Lower leg skin (tissue), 4 donors: ENCODE measurements at places on chromosomes 7 and 10.

DNA sequence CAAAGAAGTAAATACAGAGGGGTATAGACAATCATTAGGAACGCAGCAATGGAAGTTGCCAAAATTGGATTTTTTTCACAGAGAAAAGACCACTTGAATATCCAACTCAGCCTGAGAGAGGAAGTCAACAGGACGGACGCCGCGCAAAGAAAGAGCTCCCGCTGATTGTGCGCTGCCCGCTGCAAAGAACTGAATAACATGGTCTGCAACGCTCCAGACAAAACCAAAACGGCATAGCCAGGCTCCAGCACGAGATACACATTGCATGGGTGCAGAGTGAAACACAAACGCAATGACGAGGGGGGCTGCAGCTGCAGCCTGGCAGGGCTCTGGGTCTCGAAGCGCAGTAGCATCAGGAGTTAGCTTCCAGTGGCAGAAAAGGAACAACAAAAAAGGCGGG, 113.9 kb upstream of the MGMT start:
- no peak for DNase-seq

DNA sequence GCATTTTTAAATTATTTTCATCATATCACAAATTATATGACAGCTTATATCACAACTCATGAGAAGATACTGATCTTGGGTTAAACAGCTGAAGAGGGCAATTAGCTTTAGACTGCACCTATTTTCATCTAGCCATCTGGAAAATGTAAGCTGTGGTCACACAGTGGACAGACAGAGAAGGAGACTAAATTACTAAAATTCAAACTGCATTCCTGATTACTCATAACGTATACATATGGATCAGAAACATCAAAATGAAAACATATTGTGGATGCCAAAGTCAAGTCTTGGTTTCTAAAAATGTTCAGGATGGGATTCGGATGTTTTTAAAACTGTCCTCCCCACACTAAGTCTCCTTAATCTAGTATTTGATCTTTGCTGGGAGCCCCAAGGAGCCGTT, 6.6 kb downstream of the BBIP1 start:
- no peak for DNase-seq

DNA sequence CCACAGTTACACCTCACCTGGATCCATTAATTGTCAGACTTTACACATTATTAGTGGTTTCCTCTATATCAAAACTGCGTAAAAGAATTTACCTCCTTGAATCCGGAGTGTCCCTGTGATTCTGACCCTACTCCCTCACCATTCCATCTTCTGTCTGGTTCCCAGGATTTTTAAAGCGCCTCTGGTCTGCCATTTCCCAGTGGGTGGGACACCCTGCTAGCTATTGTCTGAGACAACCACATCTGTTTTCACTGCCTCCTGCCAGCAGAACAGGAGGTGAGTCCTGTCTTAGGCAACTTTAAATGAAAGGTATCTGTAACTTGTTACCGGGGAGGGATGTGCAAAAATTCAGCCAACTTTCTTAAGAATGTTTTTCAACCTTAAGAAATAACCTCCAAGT, 2.3 kb downstream of the MACROH2A2 start:
- no peak for DNase-seq

GRCh38 chr10:20708305-20708704, 188.8 kb downstream of the NEBL start:
- DNase-seq: no peak

DNA sequence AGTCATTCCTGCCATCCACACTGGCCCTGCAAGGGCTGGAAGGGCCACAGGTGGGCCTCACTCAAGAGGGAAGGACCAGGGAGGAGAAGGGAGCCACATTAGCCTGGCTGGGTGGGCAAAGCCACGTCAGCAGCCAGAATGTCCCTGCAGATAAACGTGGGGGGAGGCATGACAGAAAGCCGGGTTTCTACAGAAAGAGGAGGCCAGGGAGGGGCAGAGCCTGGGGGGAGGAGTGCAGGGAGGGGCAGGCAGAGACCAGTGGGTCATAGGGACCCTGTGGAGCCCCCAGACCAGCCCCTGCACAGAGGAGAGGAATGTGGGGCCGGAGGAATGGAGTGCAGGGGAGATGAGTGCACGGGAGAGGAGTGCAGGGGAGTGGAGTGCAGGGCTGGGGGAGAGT, 590.2 kb downstream of the PTPRN2 start:
- no peak for DNase-seq

- DNase-seq: no peak
These were observed 1.8 kb upstream of the ACTR3C start for GRCh38 chr7:150325110-150325611.

DNA sequence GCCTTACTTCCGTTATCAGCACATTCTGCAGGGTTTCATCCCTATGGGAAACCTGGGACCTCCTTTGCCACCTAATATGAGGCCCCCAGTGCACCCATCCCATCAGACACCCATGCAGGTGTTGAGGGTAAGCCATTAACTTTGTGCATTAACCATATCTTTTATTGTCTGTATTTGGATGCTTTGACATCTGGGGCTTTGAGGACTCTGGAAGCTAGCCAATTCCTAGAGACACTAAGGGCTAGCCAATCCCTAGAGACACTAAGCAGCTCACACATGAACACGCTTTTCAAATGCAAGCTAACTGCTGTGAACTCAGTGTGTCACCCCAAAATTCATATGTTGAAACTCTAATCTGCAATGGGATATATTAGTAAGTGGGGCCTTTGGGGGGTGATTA, 272.5 kb upstream of the COBL start:
- no peak for DNase-seq

- no peak for DNase-seq
These were observed 261.4 kb downstream of the SNX13 start for GRCh38 chr7:17678896-17679295.

DNA sequence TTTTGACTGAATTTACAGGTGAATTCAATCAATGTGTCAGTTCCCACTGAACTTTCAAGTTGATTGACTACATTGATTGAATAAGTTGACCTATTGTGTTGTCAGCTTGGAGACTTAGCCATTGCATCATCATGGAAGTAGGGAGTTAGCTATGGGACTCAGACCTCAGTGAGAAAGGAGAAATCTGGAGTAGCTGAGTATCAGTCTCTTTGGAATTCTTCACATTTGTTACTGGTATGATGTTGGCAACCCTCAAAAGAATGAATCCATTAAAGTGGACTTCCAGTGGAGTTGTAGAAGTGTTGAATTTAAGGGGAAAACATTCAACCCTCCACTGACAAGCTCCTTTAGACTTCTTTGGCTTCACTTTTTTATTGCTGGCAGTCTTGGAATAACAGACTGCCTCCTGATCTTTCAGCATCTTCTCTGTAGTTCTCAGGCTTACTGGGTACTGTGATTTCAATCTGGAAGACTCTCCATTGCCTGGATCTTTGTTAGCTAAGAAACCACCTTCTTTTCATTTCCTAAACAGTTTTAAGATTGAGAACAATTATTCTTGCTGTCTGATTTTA, 160.3 kb upstream of the NRP1 start:
- no peak for DNase-seq

GRCh38 chr7:15916681-15917380, 230.3 kb upstream of the MEOX2 start:
- no peak for DNase-seq

DNA sequence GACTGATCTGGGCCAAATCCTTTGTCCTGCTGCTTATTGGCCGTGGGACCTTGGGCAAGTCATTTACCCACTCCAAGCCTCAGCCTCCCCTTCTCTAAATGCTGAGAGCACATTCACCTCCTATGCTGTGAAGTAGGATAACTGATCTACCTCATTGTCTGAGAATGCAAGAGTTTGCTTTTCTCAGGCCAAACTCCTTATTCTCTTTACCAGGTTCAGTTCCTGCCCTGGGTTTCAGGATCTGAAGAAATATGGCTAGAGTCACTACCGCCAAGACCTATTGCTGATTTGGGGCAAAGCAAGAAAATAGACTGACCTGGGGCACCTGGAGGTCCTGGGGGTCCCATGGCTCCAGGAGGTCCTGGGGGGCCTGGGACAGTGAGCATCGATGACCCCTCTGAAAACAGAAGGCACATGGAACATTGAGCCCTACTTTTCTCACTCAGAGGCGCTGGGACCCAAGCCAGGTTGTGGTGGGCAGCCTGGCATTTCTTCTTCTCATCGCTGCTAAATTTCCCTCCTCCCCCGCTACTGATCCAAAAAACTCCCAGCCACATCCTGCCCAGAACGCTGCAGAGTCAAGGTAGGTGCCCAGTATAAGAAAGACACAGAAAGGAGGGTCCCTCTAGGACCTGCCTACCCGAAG, 42.4 kb downstream of the COL17A1 start:
- DNase-seq: no peak

GRCh38 chr10:113937756-113938155, 83.3 kb downstream of the NHLRC2 start:
- no peak for DNase-seq

GRCh38 chr7:111676811-111677210, 114.5 kb upstream of the IMMP2L start:
- no peak for DNase-seq

DNA sequence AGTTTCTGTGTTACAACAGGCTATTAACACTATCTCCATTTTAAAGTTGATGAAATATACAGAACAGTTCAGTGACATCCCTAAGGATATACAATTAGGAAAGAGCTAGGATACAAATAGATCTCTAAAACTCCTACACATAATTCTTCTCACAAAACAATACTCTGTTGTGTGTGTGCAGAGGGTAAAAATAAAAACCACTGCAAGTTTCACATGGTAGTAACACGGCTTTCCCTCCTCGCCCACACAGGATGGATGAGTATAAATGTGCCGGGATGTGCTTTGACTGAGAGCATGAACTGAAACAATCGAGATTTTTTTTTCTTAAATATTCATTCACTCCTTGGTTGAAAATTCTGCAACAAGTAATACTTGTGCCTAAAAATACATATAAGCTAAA, 131.5 kb upstream of the C1QL3 start:
- DNase-seq: no peak

DNA sequence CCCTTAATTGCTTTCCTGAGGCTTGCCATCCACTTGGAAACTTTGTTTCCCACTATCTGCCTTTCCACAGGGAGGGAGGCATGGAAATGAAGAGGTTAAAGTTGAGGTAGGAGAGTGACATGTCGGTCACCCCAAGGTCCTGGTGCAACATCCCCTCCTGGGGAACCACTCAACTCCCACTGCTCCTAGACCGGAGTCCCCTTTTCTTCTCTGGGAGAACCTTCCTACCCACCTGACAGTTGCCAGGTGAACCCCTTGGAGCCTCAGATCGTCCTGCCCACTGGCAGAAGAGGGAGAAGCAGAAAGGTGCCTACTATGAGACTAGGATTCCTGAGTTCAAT, 21.7 kb downstream of the IMPDH1 start:
- no peak for DNase-seq

DNA sequence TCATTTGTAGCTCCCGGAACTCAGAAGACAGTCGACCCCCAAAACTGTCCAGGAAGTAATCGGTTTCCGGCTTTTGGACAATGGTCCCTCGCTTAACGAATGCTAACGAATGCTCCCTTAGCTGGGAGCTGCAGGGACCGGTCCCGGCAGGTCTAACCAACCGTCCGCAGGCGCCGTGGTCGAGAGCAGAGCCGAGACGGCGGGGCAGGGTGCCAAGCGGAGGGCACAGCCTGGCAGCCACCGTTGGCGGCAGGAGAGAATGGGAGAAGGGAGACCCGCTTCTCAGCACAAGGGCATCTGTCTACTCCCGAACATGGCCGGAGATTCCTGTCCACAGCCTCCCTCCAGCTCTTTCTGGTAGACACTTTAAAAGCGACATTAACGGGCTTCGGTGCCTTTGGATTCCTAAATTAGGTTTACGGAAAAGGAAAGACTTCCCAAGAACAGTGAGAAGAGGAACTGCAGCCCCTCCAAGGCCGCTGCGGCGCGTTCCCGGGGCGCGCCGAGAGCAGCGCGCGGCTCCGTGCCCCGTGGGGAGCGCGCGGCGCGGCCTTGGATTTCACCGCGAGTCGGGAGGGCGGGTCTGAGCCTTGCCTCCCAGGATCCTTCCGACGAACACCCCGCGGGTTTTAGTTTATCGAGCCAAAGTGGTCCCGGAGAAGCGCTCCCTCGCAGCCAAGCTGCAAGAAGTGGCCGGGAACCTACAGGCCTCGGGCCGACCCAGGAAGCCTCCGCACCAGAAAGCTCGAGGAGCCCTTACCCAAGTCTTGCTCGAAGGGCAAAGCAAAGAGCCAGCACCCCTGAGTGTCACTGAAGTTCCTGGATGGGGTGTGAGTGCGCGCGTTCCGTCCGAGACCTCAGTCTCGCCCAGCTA, 3.6 kb upstream of the TBX20 start:
- no peak for DNase-seq

- no peak for DNase-seq
These were observed 3.1 kb upstream of the EVX1 start for GRCh38 chr7:27239387-27240014.

DNA sequence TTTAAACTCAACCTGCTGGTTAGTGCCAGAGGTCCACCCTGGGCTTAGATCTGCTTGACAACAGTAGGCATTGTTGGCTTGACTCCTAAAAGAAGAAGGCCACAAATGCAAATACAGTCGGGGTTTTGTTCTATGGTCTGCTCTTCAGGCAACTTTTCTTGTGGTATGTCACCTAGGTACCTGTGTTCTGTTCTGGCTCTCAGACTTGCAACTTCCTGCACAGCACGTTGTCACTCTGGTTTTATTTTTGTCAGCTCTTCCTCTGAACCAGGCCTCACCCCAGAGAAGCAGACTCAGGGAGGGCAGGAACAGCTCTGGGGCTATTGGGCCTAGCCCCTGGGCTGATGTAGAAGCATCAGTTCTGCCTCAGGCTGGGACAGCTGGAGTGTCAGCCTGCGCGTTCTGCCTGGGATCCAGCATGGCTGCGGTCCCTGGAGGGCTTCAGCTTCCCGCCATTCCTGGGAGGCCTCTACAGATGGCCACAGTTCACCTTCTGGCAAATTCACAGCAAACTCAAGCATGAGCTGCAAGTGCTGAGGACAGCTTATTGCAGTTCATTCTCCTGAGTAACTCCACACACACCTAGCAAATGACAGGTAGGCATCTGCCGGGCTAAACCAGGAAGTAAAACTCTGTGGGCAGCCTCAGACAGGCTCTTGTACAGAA, 11.0 kb upstream of the PDCD4 start:
- no peak for DNase-seq

- DNase-seq: no peak
These were observed at the start of gene TMEM229A for GRCh38 chr7:124032369-124033094. TMEM229A (minus strand) TSS chr7:124033067; CDS start chr7:124033003, 64 bp downstream.
